ENCODE measurements at places on chromosomes 4 and X.
A peak's percentile ranks its signal among the peaks of the same experiment; 100 is the strongest.

- DNase-seq, result no peak
Observed at GRCh38 chr4:153218961-153219360, 14.7 kb downstream of the TRIM2 start.

DNA sequence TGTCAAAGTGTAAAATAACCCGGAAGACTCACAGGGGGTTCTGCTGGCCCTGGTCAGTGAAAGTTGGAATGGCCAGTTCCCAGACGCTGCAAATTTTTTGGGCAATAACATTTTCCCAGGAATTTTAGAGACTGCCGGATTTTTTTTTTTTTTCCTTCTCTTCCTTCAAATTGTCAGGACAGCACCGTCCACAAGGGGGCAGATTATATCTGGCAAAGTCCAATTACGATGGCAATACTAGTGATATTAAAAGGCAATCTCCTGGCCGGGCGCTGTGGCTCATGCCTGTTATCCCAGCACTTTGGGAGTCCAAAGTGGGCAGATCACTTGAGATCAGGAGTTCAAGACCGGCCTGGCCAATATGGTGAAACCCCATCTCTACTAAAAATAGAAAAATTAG is 20.5 kb downstream of the SLC25A5 start:
- peak; percentile 61 for DNase-seq

DNA sequence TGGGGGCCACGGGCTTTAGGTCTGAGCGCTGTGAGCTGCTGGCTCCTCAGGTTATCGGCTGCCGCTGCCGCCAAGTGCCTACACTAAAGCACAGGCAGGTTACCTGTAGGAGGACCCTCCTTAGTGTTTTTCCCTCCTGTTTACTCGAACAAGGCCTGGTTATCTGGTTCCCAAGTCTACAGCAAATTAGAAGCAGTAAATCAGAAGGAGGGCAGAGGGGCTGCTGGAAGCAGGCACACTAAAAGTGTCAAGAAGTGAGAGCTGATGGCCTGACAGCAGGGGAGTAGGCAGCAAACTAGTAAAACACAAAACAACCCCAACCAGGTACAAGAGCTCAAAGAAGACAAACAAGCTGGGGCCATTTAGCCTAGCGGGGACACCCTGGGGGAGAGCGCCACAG is 125.0 kb upstream of the PJA1 start:
- no peak for DNase-seq

DNA sequence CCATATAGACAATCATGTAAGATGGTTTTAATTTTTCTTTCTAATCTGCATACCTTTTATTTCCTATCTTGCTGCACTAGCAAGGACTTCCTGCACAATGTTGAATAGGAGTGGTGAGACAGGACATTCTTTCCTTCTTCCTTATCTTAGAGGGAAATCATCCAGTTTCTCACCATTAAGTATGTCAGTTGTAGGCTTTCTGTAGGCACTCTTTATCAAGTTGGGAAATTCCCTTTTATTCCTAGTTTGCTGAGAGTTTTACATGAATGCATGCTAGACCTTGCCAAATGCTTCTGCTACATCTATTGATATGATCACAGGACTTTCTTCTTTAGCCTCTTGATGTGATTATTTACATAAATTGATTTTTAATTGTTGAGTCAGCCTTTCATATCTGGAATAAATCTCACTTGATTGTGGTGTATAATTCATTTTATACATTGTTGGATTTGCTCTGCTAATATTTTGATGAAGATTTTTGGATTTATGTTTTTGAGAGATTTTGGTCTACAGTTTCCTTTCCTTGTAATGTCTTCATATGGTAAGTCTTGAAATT is 23.8 kb downstream of the RNF175 start:
- no peak for DNase-seq

- no peak for DNase-seq
Observed at GRCh38 chr4:114613560-114613959, 15.0 kb downstream of the UGT8 start.

GRCh38 chr4:5758741-5759140 is 47.7 kb downstream of the EVC start:
- DNase-seq, result no peak

DNA sequence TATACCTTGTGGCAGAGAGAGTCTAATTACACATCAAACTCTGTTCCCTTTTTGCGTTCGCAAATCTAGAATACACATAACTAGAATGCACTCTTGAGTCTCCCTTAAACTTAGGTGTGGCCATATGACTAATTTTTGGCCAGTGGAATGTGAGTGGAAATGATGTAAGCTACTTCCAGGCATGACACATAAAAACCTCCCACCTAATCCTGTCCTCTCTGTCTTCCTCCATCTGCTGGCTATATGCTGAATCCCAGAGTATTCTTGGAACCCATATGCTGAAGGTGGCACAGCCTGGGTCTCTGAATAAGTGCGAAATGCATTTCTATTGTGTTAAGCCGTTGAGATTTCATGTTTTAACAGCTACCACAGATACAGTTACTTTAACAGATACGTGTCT is 269.9 kb upstream of the NRK start:
- DNase-seq, result no peak

DNA sequence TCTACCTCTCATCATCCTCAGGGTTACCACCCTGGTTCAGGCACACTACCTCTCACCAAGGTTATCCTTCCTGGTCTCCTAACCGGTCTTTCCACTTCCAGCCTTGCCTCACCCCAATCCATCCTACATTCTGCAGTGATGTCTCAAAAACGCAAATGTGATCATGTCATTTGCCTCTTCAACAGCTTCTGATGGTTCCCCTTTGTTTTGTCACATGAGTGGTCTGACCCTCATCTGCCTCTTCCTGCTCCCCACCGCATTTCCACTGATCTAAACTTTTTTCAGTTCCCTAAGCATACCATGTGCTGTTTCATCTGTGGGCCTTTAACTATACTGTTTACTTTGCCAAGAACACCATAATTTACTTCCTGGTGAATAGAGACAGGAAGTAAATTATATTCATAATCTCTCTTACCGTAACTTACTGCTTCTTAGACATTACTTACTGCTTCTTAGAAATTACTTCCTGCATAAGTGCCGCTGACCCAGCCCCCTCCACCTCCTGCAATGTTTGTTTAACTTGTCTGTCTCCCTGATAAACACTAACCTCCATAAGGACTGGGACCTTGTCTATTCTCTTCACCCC is 27.1 kb upstream of the NSUN7 start:
- no peak for DNase-seq

DNA sequence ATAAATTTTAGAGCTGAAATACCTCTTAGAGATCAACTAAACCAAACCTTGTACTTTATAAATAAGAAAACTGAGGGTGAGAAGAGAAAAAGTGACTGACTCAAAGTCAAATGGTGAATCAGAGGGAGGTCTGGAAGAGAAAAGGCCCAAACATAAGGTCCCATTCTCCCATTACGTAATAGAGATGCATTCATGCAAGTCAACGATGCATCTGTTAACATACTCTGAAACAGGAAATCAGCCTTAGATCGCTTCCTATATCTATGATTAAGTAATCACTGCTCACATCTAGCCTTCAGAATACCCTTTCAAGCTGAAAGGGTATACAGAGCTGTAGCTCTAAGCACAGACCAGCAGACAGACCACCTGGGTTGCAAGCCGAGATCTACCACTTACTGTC is 6.5 kb downstream of the RNF150 start:
- DNase-seq, result no peak

DNA sequence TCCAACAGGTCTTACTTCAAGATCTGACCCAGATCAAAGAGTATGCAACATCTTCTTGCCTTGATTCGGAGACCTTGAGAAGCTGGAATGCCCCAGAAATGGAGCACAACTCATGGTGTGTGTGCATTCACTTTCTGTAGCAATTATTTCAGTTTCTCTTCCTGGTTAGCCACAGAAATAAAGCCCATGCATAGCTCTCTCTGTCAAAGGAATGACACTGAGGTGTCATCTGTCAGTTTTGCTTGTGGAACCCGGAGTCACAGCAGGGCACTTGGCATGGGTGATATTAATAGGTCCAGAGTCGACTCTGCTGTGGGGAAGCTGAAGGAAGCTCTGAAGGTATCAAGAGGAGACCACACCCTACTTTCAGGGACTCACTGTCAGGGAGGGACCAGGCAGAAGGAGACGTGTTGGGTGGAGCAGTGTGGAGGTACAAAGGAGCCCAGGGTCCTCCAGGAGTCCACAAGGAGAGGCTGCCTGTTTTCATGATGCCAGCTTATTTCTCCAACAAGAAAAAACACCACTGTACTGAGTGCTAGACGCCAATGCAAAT is 10.7 kb downstream of the CLNK start:
- no peak for DNase-seq

- peak; percentile 6 for DNase-seq
Observed at GRCh38 chr4:90958256-90958895, 831.2 kb downstream of the CCSER1 start.

DNA sequence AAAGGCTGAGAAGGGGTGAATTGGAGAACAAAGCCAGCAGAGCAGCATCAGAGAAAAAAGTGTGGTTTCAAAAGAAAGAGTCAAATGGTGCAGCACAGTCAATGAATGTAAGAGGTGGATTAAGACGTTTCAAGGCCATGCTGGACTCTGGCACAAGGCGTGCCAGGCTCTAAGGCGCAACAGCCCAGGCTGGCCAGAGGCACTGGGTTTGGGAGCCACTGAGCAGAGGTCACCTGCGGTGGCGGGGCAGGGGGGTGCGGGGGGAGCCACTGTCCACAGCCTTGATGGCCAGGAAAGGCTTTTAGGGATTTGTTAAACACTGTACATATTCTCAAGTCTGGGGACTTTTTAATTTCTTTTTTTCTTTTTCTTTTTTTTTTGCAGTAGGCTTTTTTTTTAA is 222.5 kb upstream of the FAT1 start:
- DNase-seq, result no peak

DNA sequence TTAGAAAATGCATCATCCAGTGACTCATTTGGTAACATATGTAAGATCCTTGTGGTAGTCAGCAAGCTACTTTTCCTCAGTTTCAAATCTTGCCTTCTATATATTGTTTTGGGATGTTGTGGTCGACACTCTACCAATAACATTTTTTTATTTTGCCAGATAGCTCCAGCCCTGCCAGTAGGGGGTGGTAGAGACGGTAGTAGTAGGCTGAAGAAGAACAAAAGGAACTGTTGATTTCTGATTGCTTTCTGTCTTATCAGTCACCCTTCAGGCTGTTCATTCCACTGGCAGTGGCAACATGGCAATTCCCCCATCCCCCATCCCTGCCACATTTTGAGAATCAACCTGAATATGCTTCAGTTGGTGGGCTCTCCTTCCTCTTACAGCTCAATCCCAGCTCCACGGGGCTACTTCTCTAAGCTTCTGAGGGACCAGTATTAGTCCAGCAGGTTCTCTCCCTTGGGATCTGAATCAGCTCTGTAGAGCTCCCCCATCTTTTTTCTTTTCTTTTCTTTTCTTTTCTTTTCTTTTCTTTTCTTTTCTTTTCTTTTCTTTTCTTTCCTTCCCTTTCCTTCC is 171.5 kb upstream of the VEGFC start:
- DNase-seq, result no peak

DNA sequence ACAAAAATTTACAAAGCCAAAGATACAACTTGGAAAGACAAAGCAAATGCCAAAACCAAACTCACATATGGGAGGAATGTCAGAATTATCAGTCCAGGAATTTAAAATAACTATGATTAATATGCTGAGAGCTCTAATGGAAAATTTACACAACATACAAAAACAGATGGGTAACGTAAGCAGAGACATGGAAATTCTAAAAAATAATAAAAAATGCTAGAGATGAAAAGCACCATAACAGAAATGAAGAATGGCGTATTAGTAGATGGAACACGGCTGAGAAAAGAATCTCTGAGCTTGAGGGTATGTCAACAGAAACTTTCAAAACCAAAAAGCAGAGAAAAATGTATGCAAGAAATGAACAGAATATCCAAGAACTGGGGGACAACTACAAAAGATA is 4.1 kb upstream of the MANBA start:
- DNase-seq, result no peak

DNA sequence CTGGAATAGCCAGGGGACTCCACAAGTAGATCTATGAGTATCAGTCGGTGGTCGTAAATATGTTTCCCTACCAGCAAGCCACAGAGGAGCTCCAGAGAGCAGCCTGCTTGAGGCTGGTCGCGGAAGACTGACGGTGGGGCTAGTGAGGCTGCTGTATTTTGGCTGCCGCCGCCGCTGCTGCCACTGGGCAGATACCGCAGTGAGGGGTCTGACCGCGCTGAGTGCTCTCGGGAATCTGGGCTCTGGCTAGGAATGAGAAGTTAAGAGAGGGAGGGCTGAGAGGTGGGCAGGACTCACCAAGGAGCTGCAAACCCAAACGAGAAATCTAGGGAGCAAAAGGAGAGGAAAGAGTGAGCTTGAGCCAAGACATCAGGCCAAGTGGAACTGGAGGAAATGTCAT is at the start of gene EXOC1L:
Gene EXOC1L (plus strand): TSS at position 157 of the 400 bp plus-strand sequence. CDS start 237 bp downstream, at position 394.
- DNase-seq, result peak; percentile 20

DNA sequence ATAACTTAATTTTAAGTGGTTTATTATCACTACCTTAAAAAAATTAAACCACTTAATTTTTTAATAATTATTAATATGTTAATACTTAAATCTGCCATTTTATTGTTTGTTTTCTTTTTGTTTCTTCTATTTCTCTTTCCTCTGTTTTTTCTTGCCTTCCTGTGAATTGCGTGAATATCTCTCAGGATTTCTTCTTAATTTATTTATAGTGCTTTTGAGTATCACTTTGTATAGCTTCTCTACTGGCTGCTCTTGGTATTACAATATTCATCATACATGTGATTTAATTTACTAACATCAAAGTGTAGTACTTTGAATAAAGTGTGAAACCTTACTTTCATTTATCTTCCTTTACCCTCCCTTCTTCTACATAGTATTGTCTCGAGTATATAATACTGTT is 349.5 kb upstream of the CPXCR1 start:
- no peak for DNase-seq

- DNase-seq, result peak; percentile 36
Observed at GRCh38 chr4:93730760-93731159, 97.8 kb upstream of the ATOH1 start.

DNA sequence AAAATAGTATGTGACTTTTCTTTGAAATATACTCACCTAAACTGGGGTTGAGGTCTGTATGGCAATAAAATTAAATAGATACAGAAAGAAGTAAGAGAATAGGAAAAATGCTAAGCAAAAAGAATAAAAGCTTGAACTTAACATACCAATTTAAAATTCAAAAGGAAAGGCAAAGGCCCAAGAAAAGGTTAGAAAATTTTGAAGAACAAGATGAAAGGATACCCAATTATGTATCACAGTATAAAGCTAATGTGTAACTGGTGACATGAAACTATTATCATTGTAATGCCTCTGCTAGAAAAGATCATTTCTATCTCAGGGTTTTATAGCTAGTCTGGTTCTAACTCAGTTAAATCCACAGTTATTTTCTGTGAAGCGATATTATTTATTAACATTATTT is 99.1 kb downstream of the PDLIM5 start:
- DNase-seq, result no peak

- DNase-seq, result no peak
Observed at GRCh38 chrX:153351981-153352380, 18.0 kb downstream of the ZNF275 start.

- DNase-seq, result no peak
Observed at GRCh38 chr4:38424151-38424871, 239.7 kb upstream of the KLF3 start.

DNA sequence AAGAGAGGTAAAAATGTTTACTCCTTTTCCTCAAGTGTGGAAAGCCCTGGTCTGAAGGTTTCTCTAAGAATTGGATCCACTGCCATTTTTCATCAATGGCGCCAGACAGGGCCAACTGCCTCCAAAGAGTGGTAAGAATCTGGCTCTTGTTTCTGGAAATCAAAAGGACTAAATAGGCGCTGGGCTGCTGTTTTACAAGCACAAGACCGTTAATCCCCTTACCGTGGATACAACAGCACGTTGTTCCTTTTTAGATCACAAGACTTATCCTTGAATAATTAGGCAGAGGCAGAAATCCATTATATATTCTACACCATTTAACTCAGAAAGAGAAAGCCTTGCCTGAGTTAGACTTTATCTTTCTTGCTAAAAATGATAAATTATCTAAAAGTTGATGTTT is 10.6 kb downstream of the CLTRN start:
- DNase-seq, result no peak

All from tongue (tissue), 3 donors.